ENCODE measurements at places on chromosomes 6 and 20. TPM values are rescaled to one million over a fixed set of nuclear protein-coding genes. Genes with fewer than 3 reads are reported as not detected.

GRCh38 chr6:54085541-54085940 lies 25.7 kb upstream of the MLIP start:
- peak; percentile 43 for DNase-seq

GRCh38 chr20:23135449-23136420 lies 49.6 kb upstream of the CD93 start:
- no peak for DNase-seq

GRCh38 chr6:4932228-4932903 lies 71.5 kb downstream of the RPP40 start:
- DNase-seq: no peak

DNA sequence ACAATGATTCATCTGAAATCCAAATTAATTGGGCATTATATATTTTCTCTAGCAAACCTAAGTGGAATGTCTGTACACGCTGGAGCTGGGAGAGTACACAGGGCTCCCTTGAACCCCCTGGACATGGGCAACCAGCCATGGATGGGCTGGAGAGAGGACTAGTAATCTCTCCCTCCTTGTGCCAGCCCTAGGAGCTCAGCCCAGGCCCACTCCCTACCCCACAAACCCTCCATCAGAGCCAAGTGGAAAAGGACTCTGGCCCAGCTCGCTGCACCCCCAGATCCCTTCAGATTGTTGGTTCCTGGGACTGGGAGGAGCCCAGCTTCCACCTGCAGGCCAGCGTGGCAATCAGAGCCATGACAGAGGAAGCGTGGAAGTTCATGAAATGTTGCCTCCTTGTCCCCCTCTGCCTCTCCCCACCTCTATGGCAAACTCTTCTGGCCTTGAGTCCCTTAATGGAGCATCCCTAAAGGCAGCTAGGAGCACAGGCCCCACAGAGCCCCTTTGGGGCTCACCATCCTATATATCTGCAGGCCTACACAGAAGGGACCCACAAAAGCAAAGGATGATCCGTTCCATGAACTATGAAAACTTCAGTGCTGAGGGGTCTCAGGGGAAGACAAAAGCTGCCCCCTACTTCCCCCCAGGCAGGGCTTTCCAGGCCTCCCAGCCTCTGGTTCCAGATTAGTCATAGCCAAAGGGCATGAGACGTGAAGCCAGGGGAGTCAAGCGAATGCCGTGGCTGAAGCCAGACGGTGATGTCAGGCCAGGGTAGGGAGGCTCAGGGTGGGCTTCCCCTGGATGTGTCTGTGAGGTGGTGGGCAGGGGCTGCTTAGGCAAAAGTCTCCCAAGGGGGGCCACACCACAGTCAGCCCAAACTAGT lies 126.4 kb upstream of the MAFB start:
- no peak for DNase-seq

DNA sequence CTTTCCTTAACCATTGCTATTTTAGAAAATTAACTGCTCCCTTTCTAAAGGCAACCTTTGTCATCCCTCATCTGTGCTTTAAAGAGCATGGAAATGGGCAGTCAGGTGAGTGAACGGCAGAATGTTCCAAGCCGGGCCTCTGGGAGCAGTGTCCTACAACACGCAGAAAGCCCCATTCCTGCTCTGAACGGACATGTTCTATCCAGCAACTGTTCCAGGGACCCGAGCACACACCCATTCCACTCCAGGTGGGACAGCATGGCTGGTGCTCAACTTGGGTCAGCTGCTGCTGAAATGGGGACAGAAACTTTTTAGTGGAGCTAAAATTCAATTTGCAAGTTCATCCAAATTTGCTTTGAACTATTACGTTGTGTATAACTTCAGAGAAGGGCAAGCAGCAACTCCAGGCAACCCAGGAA lies 26.7 kb downstream of the DIDO1 start:
- DNase-seq: no peak

- no peak for DNase-seq
Measured at GRCh38 chr20:5688431-5688972, 61.7 kb upstream of the SHLD1 start.

DNA sequence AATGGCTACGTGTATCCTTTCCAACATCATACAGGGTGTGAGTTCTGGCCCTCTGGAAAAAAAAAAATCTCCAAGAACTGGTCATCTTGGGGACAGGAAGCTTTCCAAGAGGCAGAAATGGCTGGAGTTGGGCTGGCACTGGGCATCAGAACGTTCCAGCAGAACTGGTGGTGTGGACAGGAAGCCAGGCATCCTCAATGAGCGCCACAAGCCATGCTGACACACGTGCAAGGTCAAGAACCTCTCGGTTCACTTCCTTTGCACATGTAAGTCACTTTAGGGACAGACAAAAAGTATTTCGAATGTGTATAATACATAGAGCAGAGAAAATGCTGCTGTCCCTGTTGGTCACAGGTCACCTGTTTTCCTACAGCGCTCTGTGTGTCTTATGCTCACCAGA lies 27.4 kb upstream of the RIN2 start:
- no peak for DNase-seq

- DNase-seq: peak; percentile 64
Measured at GRCh38 chr20:47272893-47273590, 83.5 kb downstream of the ZMYND8 start.

DNA sequence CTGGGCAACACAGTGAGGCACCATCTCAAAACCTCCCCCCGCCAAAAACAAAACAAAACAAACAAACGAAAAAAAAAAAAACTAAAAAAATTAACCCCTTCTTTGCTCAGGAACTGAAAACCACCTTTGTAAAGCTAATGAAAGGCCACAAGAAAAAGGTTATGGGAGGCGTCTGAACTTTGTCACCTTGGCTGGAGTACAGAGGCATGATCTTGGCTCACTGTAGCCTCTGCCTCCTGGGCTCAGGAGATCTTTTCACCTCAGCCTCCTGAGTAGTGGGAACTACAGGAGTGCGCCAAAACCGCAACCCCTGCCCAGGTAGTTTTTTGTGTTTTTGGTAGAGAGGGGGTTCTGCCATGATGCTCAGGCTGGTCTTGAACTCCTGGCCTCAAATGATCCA lies 337.9 kb downstream of the TBC1D32 start:
- DNase-seq: no peak

MAP7 gene
- total RNA-seq: 2.1 TPM

ROS1 gene
- total RNA-seq: 0.06 TPM

GRCh38 chr20:364905-365794 lies 15.4 kb upstream of the TRIB3 start:
- DNase-seq: peak; percentile 69
